Liver (tissue), 10 donors: ENCODE measurements at places on chromosomes 1 and 21. TPM values are rescaled to one million over a fixed set of nuclear protein-coding genes. Genes with fewer than 3 reads are reported as not detected.

MAP10 gene
- 1.3 TPM for total RNA-seq

PKLR gene
- 39.2 TPM for total RNA-seq

OR2L8 gene
- 0.08 TPM for total RNA-seq

GRCh38 chr1:207286786-207287468 lies 34.6 kb upstream of the CD55 start:
- DNase-seq: no peak

DNA sequence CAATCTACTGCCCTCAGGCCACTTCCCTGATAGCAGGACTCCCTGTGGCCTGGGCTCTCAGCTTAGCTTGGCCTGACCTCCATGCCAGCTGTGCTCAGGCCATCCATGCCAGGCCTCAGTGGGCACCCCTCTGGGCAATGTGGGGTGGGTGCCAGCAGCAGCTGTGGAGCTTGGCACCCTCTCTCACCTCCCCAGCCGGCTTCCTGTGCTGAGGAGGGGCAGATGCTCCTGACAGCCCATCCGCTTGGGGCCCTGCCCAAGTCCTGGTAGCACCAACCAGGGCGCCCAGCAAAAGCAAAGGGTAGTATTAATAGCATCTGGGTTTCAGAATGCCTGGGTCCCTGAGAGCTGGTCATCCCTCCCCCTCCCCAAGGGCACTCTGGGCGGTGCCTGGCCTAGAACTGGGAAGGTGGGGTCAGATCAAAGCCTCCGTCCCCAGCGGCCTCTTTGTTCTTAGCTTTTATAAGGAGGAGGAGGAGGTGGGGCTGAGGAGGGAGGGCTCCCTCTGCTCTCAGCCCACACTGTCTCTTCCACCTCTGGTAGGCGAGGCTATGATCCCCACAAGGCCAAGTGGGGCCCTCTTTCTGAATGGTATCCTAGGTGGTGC lies 6.1 kb downstream of the EFNA4 start:
- no peak for DNase-seq

POU3F1 gene
- not detected for total RNA-seq

DNA sequence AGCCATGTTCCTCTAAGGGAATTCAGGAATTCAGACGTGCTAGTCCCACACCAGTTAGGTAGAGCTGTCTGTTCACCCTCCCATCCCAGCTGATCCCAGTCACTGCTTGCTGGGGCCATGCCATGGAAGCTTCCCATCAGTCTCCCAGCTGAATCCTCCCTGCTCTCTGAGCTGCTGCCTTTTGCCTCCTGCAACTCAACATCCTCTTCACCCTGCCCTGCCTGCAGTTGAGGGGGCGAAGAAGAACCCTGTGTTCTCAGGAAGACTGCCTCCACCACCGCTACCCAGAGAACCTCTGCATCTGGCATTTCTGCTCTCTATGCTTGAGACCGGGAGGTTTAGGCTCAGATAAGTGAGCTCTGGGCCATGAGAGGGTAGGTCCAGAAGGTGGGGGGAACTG lies 16.2 kb downstream of the CDCA8 start:
- no peak for DNase-seq

DNA sequence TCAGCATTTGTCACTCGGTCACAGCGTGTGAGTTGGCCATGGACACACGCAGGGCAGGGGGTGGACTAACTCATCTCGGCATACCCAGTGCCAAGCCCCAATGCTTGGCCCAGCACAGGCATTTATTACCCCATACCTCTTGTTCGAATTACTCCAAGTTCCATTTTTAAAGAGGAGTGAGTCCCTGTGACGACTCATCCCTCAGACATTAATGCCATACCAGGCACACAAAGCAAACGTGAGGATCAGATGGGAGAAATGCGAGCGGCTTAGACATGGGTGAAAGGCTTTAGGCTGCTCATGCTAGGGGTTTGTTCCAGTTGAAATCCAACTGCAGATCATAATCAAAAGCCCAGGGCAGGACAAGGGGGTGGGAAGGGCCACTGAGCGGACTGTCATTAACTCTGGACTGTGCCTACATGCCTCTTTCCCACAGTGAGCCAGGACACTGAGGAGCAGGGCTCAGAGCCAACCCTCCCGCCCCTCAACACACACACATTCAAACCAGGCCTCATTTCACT lies 118.5 kb upstream of the NGF start:
- DNase-seq: no peak

RXFP4 gene
- not detected for total RNA-seq

DNA sequence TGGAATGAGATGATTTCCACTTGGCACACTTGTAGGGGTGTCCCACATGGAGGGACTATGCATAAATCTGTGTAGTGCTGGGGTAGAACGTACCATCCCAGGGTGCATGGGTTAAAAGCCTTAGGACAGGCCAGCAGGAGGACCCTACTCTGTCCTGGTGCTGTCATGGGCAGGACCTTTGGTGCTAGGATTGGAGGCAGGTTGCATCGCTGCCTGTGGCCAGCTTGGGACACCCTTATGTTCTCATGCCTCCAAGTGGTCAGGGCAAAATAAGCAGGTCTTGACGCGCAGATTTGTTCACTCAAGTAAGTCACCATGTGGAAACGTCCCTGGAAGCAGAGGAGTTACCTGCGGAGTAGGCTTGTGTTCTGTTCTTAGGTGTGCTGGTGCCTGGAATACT lies 49.5 kb upstream of the RAB3GAP2 start:
- DNase-seq: no peak

MEAF6 gene
- total RNA-seq: 23.5 TPM

CA6 gene
- not detected for total RNA-seq

- DNase-seq: no peak
Measured at GRCh38 chr1:93905734-93906133, 3.5 kb downstream of the GCLM start.

DNA sequence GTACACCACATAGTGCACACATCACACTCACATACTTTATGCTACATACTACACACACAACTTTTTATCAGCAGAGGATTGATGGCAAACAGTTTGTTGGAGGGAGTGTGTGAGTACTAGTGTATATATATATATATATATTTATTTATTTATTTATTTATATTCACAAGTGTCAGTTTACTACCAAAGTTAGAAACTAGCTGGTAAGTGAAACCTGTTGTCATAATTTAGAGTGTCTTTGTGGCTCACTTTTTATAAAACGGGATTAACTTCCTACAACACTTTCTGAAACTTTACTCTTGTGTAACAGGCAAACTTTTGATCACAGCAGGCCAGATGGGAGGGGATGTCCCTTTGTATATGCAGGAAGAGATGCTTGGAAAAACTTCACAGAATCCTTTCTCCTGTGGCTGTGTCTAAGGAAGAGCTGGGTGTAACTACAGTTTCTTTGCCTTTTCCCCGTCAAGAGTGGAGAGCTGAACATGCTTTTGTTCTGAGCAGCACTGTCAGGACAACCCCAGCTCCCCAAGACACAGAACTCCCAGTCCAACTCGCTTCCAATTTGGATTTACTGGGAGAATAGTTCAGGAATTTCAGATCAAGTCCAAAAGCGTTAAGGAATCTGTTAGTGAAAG lies 1.9 kb upstream of the SAMD13 start:
- no peak for DNase-seq

- DNase-seq: no peak
Measured at GRCh38 chr1:25150985-25151495, 81.3 kb downstream of the SYF2 start.

DNA sequence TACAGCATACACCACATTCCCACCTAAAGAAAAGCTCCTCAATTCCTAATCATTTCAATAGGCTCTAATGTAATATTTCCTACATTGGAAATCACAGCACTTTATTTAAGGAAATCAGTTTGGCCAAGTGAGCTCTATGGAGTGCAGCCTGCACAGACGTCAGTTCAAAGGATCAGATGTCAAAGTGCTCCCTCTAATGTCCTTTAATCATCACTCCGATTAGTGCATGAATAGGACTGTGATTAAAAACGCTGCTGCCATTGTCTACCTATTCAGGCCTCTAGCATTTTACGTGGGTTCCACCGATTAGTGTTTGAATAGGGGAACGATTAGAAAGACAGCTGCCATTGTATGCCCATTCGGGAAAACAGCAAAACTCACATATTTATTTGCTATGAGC lies 50.2 kb downstream of the DPYD start:
- no peak for DNase-seq

DNA sequence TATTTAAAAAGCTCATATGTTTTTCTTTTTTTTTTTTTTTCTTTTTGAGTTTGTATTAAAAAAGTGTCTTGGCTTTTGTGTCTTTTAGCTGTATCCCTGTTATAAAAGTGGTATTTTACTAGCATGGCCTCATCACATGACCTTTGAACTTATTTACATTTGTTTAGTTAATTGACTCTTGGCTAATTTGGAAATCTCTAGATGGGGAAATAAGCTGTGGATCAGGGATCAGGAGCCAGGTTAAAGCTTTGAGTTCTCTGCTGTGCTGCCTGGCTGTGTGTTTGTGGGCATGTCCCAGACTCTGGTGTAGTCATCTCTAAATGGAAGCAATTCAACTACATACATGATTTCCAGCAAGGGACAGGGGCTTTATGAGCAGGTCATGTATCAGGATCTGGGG lies 56.5 kb downstream of the HHAT start:
- no peak for DNase-seq

GRCh38 chr1:227780101-227781044 lies 35.1 kb upstream of the PRSS38 start:
- DNase-seq: no peak

HMGCS2 gene
- 297 TPM for total RNA-seq

DNA sequence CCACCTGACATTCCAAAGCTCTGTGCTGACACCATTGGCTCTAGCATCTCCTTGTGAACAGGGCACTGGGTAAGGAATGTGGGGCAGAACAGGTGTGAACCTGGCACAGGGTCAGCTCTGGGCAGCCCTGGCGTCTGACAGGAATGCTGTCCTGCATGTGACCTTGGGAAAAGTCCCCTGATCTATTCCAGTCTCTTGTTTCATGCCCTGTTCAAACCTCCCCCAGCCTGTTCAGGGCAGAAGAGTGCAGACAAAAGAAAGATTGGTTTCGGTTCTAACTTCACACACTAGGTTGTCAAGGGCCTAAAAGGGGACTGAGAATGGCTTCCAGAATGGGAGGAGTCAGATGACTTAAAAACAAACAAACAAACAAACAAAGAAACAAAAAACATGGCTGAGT lies 27.6 kb upstream of the SDHB start:
- DNase-seq: no peak

ZNF670 gene
- 2.3 TPM for total RNA-seq

ZYG11A gene
- total RNA-seq: 1.8 TPM

SPTA1 gene
- 0.08 TPM for total RNA-seq
